ENCODE measurements at places on chromosomes 6 and 20.
A peak's percentile ranks its signal among the peaks of the same experiment; 100 is the strongest.

GRCh38 chr20:10922506-10922905 is 248.7 kb upstream of the JAG1 start:
- no peak for DNase-seq

DNA sequence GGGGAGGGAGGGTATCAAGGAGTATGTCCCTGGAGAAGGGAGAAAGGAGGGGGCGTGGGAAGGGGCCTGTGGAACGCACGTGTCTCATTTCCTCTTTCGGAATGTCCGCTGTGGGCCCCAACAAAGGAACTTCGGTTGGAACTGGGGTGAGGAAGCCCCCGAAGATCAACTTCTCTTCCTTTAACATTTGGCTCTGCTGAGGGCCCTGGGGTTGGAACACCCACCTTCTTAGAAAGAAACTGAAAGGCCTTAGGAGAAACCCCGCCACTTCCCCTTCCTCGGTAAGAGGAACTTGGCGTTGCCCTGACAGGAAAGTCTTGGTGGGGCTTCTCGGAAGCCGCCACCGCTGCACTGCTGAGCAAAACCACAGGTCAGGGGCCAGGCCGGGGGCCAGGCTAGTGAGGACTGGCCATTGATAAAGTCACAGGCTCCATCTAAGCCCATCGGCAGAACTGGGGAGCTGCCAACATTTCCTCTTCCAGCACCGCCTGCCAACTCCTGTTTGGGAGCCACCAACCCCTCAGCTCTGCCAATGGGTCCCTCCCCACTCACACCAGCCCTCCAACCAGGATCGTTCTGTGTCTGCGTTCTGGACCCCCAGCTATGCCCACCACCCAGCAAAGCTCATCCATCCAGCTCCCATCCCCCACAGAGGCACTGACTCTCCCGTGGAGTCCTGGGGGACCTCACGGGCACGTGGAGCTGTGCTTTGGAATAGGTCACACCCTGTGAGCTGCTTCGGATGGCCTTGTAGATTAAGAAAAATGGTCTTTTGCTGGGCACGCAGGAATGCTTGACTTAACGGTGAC is 44.8 kb downstream of the FGD2 start:
- DNase-seq: peak; percentile 15

DNA sequence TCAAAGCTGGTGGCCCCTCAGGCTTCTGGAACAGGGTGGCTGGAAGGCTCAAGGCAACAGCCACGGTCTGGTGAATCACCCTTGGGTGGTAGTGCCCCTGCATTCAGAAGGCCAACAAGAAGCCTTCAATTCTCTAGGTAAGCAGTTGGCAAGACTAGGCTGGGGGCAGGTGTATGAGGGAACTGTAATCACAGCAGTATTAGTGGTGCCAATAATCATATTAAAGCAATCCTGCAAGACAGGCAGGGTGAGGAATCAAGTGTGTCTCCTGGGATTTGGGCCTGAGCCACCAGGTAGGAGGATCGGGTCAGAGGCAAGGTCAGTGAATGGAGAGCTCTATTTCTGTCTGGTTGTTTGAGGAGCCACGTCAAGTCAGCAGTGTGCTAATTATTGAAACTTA is 24.9 kb upstream of the SCUBE3 start:
- DNase-seq: no peak

DNA sequence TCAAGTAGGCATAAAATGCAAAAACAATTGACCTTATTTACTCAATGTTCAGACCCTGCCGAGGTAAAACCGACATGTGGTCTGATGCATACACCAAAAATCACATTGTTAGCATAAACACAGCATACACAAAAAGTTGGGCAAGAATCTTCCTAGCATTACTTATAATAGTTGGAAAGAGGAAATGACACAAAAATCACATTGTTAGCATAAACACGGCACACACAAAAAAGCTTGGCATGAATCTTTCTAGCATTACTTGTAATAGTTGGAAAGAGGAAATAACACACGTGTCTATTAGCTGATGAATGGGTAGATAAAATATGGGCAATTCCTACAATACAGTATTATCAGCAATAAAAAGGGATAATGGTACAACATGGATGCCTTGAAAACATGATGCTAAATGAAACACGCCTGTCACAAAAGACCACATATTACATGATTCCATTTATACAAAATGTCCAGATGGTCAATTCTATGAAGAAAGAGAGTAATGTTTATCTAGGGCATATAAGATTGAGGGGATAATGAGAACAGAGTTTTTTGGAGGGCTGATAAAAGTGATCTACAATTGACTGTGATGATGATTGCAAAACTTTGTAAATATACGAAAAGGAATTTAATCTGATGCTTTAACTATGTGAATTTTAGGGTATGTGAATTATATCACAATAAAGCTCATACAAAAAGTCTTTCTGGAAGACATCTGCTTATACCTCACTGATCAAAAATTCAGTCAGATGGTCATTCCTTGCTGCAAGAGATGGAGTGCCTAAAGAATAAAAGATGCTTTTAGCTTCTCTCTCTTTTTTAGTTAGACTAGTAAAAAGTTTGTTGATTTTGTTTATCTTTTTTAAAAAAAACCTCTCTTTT is 1019.5 kb upstream of the CITED2 start:
- no peak for DNase-seq

- DNase-seq: no peak
Observed at GRCh38 chr20:40489886-40490285, 199.2 kb downstream of the MAFB start.

DNA sequence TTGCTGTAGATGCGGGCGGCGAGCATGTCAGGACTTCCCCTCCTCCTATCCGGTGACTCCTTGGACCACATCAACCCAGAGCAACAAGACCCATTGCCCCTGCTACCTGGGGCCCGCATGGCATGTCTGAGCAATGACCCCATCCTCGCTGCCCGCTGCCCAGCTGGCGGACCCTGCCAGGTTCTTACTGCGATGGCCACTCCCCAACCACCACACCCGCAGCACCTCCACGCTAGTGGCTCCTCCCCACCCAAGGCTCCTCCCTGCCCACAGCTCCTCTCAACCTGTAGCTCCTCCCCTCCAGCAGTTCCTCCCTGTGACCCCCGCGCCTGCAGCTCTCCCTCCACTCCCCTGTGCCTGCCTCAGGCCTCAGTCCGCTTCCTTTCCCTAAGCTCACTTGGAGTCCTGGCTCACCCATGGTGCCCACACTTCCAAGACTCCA is 17.6 kb upstream of the SERPINB9 start:
- no peak for DNase-seq

- DNase-seq: no peak
Observed at GRCh38 chr6:65199683-65200082, 507.3 kb downstream of the EYS start.

- DNase-seq: no peak
Observed at GRCh38 chr6:3801960-3802359, 47.2 kb upstream of the FAM50B start.

DNA sequence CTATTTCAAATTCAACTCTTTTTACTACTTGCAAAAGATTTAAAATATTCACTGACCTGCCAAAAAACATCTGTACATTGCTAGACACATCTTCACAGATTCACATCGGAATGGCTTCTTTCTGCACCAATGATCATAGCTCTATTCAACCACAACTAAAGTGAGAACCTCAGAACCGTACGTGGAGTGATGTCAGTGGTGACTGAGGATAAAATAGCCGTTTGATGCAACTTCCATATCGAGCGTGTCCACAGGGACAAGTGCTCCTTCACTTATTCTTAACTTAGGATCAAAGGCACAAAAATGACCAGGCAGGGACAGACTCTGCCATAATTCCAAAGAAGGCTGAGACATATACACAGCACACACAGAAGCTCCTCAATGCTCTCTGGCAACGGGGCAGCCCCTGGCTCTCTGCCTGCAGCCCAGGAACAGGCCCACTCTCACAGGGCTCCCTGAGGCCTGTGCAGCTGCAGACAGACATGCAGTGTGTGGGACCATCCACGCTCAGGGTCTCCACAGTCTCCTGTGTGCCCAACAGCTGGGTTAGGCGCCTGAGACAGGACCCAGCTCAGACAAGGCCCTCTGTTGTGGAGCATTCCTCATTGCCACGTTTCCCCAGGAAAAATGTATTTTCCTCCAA is 22.8 kb downstream of the FYN start:
- DNase-seq: no peak

DNA sequence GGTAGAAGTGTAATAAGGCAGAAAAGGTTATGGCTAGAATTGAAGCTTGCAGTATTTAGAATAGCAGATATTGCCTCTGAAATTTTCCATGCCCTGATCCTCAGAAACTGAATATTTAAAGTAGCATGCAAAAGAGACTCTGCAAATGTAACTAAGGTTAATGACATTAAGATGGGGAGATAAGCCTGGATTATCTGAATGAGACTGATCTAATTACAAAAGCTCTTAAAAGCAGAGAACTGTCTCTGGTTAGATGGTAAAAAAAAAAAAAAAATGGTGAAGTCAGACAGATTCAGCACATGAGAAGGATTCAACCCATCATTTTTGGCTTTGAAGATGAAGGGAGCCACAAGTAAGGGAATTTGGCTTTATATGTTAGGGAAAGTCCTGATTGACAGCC is 503.7 kb upstream of the IRAK1BP1 start:
- DNase-seq: no peak

- no peak for DNase-seq
Observed at GRCh38 chr6:21710908-21711627, 117.5 kb downstream of the SOX4 start.

DNA sequence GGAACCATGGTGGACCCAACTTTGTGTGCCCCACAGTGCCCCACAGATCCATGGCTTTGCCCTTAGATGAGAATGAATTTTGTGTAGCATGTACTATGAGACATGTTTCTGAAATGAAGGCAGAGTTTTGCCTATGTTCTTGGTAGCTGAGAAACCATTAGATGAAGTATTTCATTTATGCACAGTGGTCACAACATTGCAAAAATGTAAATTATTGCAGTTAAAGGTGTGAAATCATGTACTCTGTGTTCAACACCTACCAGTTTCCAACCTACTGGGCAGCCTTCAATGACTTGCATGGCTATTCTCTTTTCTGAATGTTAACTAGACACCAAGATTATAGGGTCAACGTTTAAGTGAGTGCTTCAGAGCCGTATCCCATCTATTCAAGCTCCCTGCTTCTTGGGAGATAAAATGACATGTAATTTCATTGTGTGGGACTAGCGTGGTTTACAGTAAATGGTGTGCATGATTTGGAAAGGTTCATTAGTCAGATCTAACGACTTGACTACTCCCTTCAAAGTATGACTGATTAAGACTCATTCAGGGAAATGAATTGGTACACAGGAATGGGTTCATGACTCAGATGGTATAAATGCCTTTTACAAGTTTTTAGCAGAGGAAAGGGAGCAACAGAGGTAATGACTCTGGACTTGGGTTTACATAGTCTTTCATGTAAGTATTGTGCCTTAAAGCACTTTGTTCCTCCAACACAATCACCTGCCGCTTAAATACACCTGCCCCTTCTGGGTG is 106.1 kb upstream of the AKIRIN2 start:
- no peak for DNase-seq

DNA sequence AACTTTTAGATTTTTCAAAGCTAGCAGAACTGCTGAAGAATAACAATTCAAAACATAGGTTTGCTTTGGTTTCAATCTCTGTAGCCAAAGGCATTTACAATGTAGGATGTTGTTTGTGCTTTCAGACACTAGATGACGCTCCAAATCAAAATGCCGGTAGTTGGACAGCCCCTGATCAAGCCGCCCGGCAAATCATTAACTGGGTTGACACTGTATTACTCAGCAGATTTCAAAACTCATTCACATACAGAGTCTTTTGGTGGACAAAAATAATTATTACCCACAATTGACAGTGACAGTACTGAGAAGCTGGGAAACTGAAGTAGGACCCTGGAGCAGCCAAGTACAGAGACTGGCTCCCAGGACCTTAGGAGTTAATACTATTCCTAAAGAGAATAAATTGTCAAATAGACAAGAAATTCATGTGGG is 21.3 kb upstream of the HFE start:
- DNase-seq: peak; percentile 45

DNA sequence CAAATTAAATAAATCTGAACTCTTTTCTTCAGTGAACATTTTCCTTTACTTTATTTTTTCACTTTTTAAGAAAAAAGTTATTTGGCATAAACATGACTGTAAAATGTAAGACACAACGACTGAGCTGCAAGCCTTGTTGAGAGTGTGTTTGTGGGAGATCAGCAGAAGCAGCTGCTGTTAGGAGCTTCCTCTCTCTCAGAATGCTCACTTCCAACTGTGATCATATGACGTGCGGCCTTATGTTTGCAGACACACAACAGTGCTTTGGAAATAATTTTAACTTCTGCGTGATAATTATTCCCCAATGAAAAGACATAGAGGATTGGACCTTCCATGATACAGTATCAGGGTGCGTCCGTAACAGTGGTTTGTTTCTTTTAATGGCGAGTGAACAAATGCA is 104.0 kb downstream of the ARHGAP18 start:
- no peak for DNase-seq

GRCh38 chr6:29976588-29977424 is 34.5 kb downstream of the HLA-A start:
- DNase-seq: peak; percentile 29

GRCh38 chr6:21454262-21454661 is 139.3 kb upstream of the SOX4 start:
- no peak for DNase-seq

GRCh38 chr6:154428897-154429296 is 72.3 kb upstream of the IPCEF1 start:
- DNase-seq: no peak

DNA sequence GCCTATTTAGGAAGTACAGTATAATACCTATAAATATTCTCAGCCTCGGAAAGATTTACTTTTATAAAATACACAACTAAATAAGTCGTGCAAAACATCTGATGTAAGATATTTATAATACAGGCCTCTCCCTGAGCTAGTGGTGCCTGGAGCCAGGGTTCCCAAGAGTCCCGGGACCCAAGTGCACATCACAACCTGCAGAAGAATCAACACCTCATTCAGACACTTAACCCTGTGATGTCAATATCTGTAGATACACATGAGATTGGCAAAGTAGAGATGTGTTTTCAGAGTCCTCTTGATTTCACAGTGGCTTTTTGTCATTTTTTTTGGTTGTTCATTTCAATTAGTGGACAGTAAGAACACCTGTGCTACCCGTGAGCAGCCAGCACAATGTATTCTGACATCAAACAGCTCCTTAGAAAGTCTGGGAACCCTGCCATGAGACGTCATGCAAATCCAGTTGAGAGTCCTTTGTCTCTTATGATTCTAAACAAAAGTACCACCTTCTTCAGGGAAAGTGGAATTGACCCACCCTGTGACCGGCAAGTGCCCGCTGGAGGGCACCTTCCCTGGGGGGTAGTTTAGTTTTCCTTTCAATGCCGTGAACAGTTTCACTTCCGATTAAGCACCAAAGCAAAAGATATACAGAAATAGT is 101.6 kb downstream of the DACT2 start:
- DNase-seq: no peak

GRCh38 chr6:146202570-146202969 is 173.7 kb downstream of the GRM1 start:
- DNase-seq: no peak

DNA sequence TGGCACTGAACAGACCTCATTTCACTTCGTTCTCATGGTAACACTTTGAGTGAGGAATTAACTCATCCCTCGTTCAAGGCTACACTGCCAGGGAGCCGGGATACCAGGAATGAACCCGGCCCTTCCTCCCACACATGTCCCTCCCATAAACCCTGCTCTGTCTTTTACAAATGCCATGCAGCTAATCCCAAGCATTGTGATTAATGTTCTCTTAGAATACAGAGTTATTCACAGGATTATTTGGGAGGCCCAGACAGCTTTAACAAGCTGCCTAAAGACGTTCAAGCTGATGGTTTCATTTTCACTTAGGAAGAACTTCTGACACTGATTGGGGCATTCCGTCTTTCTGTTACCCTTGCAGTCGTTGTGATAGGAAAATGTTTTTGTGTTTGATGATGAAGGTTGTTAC is 42.5 kb upstream of the CD83 start:
- DNase-seq: no peak

All from effector memory CD4-positive, alpha-beta T cell (primary cell).